ENCODE measurements at places on chromosomes 7 and 10.

- DNase-seq = no peak
Observed at GRCh38 chr10:15202639-15203038, 34.1 kb upstream of the NMT2 start.

GRCh38 chr7:815284-816216 is 16.7 kb upstream of the SUN1 start:
- peak; percentile 61 for DNase-seq

- no peak for DNase-seq
Observed at GRCh38 chr7:75050501-75050900, 23.1 kb downstream of the RCC1L start.

GRCh38 chr7:81725812-81726127 is 44.1 kb downstream of the HGF start:
- no peak for DNase-seq

- DNase-seq = no peak
Observed at GRCh38 chr7:19999681-20000080, 217.5 kb downstream of the MACC1 start.

DNA sequence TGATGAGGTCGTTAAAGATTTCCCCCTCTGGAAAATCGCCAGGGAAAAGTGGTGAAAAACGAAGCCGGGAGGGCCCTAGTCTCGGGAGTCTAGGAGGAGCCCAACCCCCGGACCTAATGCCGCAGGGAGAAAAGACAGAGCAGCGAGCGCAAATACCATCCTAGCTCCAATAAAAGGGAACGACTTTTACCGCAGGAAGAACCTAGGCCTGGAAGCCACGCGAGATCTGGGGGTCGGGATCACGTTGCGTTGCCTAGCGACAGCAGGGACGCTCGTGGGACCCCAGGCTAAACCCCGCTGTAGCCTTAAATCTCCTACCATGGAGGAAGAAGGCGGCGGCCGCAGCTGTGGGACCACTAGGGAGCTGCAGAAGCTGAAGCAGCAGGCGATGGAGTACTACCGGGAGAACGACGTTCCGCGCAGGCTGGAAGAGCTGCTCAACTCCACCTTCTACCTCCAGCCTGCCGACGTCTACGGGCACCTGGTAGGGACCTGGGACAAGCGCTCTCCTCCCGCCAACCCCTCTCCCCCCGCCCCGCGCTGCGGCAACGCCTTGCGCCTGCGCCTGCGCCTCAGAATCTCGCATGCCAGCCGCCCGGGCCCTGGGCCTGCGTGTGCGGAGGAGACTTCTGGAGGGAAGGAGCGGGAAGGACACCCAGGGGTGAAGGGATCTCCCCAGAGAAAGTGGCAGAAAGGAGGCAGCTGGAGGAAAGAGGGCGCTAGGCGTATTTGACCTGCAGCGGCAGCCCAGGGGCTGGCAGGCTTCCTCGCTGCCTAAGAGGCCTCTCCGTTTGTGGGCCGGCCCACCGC is at the start of gene ENO4:
TSS of gene ENO4 (plus strand) at position 252 of the 810 bp plus-strand sequence. CDS start at position 320, 68 bp downstream.
- peak; percentile 55 for DNase-seq

DNA sequence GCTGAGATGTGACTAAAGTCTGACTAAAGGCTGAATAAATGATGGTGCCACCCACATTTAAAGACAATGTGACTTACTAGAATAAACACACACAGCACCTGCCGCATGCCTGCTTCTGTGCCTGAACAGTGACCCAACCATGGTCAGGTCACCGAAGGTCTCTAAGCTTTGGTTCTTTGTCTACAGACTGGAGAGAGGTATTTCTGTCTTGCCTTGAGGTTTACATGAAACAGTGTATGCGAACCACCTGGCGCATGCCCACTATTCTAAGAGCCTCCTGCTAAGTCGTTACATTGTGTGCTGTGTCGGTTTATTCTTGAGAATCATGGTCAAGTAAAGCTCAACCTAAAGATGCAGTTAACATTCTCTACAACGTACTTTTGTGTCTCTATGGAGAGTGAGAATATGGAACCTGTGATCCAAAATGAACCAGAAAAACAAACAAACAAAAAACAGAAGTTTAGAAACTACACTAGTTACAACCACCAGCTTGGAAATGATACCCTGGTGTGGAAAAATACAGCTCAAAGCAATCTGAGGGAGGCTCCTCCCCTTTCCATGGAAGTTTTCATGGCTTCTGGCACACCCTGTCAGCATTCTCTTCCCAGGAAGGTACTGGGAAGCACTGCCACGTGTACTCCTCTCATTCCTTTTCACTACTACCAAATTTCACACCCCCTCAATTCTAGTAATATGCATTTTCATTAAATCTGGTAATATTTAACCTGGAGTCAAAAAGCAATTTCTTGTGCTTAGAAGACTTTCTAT is 40.0 kb downstream of the VOPP1 start:
- DNase-seq = no peak

DNA sequence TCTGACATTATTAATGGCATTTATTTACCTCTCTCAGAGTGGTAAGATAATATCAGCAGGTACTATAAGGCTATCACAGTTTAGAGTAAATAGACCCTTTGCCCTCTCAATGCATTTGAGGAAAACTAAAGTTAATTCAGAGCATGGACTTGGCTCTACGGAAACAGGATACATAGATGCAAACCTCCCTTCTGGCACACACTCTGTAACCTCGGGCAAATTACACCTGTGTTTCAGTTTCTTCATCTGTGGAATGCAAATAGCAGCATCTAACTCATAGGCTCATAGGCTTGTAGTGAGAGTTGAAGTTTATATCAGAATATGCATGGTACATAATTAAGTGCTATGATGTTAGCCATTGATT is 5.6 kb downstream of the RAPGEF5 start:
- no peak for DNase-seq

- no peak for DNase-seq
Observed at GRCh38 chr7:130377178-130377577, 3.1 kb upstream of the CPA1 start.

DNA sequence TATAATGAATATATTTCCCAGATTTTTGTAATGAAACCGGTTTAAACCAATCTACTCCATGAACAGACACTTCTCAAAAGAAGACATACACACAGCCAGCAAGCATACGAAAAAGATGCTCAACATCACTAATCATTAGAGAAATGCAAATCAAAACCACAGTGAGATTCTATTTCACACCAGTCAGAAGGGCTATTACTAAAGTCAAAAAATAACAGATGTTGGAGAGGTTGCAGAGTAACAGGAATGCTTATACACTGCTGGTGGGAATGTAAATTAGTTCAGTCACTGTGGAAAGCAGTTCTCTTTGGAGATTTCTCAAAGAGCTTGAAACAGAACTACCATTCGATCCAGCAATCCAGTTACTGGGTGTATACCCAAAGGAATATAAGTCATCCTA is 240.7 kb downstream of the TSPAN12 start:
- DNase-seq = no peak

DNA sequence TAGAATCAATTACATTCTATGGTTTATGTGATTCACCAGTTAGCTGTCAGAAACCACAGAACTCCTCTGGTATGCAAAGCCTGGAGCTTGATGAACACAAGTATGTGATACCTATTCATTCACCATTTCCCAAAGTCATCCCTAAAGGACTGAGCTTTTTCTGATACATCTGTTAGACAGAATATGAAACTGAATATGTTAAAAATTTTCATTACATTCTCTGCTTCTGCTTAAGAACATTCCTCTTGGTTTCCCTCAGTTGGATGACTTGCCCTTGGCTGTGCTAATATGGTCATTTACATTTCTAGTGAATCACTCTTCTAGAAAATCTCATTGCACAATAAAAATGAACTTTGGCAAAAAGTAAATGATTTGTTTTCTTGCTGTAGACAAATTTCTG is 10.8 kb upstream of the PON1 start:
- no peak for DNase-seq

DNA sequence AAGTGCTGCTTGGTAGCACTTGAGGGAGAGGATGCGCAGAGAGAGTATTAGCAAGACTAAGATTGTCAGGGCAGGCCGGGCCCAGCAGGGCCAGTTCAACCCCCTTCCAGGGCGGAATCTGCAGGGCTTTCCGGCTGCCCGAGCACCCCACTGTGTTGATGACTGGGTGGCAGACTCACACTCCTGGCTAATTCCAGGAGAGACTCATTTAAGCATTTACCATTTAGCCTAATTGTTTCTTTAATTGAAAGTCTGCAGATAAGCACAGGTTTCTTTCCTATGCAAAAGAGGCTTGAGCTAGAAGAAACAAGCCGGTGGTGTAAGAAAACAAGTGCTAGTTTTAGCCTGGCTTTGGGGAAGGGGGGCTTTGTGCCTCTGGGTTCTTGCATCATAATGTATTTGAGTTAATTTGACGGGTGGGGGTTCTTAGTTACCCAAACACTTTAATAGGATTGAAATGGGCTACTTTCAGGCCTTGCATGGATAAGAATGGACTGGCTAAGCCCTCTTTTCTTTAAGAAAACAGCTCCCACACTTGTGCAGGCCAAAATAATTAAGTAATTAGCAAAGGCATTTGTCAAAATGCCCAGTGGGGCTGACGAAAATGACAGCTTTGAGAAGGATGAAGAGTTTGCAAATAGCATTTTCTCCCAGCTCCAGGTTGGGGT is 201.3 kb downstream of the MYOF start:
- DNase-seq = no peak

GRCh38 chr7:140685407-140686087 is 11.0 kb upstream of the NDUFB2 start:
- DNase-seq = no peak

- no peak for DNase-seq
Observed at GRCh38 chr7:108384716-108385483, 71.3 kb downstream of the NRCAM start.

- no peak for DNase-seq
Observed at GRCh38 chr10:7054915-7055314, 355.9 kb downstream of the SFMBT2 start.

DNA sequence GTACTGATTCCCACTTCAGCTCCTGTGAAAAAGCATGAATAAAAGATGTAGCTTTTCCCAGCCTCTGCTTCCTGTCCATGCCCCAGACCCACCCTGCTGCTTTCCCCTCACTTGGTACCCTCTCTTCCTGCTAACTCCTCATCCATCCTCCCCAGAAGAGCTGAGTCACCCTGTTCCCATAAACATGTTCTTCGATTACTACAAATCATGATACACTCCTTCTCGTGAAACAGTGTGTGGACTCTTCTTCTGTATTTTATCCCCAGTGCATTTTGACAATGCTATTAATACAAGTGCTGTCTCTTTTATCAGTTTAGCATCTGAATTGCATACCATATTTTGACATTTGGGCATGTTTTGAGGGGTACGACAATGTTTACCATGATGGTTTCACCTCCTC is 45.8 kb upstream of the SORBS1 start:
- DNase-seq = no peak

DNA sequence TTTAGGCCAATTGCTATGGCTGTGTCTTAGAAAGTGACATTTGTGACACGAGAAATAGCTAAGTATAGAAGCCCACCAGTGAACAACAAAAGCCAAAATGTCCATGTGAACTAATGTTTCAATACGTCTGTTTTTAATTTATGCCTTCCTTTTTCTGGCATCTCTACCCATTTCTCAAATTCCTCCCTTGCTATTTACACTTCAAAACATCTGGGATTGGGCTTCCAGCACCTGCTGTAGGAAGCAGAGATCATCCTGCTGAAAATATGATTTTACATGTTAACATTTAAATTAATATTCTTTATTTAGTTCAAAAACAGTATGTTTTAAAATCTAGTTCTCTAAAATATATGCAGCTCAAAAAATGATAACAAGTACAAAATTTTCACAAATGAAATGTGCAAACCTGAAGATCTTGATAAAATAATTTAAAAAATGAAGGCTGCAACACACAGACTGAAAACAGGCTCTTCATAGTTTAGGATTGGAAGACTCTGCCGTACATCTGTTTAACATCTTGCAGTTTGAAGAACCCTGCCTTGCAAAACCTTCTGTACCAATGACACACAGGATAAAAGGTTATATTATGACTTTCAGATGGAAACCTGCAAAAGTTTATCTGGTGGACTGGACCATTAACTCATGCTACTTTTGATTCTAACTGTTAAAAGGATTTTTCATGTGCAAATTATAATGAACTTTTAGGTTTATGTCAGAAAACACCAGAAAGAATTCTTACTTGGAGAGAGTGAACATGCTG is 408.4 kb downstream of the SUGCT start:
- no peak for DNase-seq

DNA sequence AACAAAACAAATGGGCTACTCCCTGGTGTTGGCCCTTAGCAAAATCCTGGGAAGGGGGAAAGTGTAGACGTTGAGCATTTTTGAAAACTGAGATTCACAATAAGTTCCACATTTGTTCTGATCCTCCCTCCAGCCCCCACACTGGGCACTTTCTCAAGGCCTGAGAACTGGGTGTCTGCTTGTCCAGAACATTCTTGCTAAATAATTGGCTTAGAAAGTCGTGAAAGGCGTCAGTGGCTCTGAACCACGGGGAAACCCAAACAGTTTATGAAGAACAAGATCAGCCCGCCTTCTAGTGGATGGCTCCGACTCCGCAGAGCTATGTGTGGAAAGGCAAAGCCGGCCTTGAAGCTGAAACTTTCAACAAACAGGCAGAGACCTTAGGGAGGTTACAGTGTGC is 370.1 kb downstream of the PRPF18 start:
- no peak for DNase-seq

DNA sequence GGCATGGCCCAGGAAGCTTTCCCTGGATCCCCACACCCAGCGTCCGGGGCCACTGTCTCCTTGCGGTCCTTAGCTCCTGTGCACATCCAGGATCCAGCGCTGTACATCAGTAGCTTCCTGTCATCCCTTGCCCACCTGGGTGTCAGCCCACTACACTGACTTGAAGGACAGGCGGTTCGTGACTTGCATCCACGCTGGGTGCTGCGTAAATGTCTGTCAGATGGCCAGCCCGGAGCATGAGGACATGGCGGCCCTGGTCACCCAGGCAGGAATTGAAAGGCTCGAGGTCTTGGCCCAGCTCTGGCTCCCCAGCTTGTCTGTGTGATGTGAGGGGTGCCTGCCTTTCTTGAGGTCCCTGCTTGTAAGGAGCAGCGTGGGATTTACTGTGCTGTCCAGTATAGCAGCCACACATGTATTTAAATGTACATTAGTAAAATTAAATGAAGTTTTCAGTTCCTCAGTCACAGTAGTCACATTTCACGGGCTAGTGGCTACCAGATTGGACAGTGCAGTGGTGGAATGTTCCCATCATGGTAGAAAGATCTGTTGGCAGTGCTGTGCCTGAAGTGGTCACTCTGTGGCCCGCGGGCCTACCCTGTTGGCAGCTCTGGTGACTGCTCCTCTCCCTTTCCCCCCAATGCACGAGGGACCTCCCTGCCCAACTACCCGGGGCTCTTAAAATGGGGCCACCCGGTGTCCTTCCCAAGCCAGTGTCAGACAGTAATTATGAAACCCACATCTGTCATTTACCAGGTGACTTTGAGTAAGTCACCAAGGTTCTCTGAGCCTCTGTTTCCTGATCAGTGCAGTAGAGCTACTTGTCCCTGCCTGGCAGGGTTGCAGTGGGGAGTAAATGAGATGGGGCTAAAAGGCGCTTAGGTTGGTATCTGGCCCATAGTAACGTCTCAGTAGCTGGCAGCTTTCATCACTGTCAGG is 97.8 kb upstream of the PPIF start:
- no peak for DNase-seq

DNA sequence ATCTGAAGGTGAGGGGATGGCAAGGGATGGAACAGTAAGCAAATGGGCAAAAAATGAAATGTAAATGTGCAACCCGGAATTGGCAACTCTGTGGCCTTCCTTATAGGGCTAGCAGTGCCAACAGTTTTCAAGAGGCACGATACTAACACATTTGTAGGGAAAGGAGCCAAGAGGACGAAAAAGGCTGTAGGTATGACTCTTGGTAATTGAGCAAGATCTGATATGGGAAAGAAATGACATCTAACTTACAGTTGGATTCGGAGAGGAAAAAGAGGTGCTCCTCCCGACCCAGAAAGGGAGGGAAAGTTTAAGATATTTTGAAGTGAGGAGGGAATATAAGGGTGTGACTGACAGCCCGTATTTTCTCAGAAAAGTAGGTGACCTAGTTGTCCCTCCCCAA is 2.1 kb upstream of the CREM start:
- no peak for DNase-seq
